ENCODE measurements at places on chromosomes 12 and 14.

DNA sequence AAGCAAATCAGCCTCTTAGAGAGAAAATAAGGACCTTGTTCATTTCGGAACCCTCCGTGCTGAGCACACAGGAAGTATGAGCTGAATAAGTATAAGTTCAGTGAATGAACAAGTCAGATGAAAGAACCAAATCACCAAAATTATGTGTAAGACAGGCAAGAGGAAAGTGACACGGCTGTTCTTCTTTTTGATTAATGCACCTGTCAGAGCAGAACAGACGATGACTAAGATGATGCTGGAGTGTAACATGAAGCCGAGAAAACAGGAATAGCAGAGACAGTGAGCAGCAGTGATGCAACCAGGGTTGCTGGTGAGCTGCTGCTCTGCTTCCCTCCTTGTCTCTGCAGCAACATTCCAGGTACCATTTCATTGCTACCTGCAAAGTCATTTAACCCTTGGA, 861.1 kb downstream of the GALC start:
- DNase-seq: peak; percentile 67

DNA sequence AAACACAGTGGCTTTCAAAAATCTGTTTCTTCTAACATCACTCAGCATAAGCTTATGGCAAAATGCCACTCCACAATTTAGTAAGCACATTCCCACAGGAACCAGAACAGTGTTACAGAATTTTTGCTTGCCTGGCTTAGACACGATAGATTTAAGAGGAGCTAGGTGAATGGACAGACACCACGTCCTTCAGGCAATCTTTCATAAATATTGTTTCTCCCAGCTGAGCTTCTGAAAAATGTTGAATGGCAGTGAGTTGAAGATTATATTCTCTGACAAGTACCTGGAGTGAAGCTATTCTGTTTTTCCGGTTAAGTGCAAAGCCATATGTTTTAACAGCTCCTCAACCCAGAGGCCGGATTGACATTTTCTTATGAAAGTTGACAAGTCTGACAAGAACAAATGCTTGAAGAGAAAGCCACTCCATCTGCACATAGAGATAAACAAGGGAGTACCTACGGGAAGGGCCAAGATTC, 102.0 kb downstream of the FSCB start:
- no peak for DNase-seq

DNA sequence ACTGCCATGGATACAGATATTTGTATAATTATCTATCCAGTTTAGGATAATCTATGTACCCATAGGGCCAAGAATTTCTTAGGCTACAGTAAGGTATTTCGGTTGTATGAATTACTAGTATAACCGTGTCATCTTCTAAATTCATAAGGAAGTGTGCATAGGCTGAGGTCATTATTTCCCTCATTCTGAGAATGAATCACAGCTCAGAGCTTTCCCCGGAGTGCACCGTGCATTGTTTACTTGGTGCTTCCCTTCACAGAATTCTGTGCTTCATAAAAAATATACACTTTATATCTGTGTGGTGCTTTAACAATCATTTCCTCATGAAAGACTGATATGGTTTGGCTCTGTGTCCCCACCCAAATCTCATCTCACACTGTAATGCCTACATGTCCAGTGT, 514.1 kb downstream of the ETNK1 start:
- DNase-seq: no peak

DNA sequence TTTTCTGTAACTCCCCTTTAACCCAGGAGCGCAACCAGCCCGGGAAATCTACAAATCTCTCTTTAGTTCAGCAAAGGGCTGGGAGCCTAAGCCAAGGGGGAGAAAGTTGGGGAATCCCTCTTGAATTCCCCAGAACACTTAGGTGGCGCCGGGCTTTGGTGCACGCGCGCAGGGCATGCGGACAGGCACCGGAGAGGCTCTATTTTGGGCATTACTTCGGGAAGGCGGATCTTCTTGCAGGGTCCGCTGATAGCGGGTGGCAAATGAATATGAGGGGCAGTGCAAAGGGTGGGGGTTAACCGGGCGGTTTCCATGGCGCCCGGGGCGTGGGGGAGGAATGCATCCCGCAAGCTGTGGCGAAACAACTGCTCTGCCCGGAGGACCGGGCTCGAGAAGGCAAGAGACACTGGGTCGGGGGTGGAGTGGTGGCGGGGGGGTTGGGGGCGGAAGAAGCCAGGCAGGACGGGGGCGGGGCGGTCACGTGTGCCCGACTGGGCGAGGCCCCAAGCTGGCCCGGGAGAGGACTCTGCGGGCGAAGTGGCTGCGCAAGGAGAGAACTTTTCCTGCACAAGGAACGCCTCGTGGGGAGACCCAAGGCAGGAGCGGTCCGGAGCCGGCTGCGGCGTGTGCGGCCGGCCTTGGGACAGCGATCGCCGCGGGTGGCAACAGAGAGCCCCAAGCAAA, at the start of gene FLVCR2:
Gene FLVCR2, plus strand, starts transcription at position 519 of the 684 bp plus-strand sequence. CDS start 353 bp downstream, outside the sequence.
- peak; percentile 35 for DNase-seq

GRCh38 chr12:53383258-53383657, 3.3 kb downstream of the SP1 start:
- no peak for DNase-seq

GRCh38 chr12:66605293-66605692, 73.6 kb downstream of the GRIP1 start:
- no peak for DNase-seq

- DNase-seq: no peak
Measured at GRCh38 chr12:85392508-85392907, 112.5 kb downstream of the ALX1 start.

- no peak for DNase-seq
Measured at GRCh38 chr14:78631551-78631950, 461.4 kb downstream of the NRXN3 start.

DNA sequence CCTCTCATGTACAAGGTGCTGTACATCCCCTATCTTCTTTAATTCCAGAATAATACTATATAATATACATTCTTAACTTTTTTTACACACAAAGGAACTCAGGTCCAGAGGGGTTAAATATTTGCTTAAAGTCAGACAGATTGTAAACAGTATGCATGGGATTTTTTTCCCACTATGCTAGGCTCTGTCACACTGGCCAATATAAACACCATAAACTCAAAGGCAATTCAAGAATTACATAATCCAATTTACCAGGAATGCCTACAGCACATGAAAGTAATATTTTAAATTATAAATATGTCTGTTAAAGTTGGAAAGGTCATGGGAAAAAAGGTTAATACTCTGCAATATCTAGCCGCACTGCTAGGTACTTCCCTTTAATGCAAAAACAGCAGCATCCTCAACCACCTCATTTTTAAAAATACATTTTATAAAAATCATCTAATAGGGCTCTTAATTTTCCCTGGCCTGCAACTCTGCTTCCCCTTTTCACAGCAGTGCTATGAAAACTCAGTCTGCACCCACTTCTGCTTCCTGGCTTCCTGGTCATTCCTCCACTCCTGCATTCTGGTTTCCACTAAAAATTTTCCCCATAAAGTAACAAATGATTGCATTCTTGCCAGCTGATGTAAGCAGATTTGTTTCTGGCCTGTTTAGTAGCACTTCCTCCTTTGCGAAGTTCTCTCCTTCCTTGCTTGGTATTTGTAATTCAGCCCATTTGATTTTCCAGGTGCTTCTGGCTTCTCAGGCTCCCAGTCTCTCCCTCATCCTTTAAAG, 128.1 kb downstream of the ITPR2 start:
- DNase-seq: no peak

DNA sequence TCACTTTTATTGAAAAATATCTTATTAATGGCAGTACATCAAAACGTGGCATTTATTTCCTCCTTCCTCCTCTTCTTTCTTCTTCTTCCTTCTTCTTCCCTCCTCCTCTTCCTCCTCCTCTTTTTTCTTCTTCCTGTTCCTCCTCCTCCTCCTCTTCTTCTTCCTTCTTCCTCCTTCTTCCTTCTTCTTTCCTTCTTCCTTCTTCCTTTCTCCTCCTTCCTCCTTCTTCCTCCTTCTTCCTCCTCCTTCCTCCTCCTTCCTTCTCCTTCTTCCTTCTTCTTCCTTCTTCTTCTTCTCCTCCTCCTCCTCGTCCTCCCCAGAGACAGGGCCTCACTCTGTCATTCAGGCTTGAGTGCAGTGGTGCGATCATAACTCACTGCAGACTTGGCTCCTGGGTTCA, 457.2 kb downstream of the AEBP2 start:
- no peak for DNase-seq

DNA sequence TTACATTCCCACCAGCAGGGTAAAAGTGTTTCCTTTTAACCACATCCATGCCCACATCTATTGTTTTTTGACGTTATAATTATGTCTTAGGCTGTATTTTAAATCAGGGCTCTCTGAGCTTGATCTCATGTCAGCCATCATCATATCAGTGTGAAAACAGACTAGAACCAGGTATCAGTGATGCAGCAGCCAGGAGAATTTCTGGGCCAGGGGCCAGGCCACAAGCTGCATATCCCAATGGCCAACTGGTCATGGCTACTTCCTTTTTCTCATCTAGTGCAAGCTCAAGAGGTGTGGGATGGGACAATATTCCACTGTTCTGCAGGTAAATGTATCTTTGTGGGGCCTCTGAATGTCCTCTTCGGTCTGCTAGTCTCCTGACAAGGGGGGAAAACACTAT, 125.1 kb downstream of the CRADD start:
- no peak for DNase-seq

- DNase-seq: no peak
Measured at GRCh38 chr14:90539996-90540395, 143.2 kb downstream of the CALM1 start.

- no peak for DNase-seq
Measured at GRCh38 chr12:120131116-120131515, 14.6 kb upstream of the RAB35 start.

- DNase-seq: no peak
Measured at GRCh38 chr14:104131968-104132732, 6.2 kb upstream of the KIF26A start.

DNA sequence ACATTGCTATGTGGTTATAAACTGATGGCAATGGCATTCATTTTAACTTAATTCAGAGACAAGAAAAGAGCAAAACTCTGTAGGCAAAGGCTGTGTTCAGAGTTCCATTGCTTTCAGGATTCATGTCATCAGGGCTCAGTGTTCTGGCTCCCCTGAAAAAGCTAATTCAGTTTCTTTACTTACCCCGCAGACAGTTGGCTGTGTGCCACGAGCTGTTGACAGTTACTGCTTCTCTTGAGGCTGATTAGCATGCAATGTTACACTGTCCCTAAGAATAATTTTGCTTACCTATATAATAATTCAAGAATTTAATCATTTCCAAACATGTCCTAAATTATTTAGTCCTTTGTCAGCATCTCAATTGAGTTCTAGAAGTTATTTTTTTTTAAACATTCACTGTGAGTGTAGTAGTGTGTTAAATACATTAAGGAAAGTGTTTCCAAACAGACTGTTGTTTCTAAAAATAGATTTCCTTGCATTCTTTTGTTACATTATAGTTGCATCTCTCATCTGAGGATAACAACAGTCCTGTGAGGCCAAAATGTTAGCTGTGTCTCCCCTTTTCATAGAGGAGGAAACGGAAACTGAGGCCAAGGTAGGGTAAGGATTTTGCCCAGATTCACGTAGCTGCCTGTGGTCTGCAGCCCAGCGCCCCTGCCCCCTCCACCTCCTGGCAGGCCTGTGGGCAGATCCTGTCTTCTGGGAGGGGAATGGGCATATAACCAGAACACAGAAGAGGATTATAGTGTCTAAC, 98.6 kb downstream of the PELI2 start:
- DNase-seq: peak; percentile 72

DNA sequence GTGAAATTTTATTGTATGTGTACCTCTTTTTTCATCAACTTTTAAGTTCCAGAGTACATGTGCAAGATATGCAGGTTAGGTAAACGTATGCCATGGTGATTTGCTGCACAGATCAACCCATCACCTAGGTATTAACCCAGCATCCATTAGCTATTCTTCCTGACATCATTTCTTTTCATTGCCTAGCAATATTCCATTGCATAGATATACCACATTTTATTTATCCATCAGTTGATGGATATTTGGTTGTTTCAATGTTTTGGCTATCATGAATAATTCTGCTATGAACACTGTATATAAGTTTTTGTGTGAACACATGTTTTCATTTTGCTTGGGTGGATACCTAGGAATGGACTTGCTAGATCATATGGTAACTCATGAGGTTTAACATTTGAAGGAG, 439.9 kb upstream of the SOX5 start:
- DNase-seq: no peak

- DNase-seq: no peak
Measured at GRCh38 chr14:71355324-71356201, 448.3 kb downstream of the PCNX1 start.

DNA sequence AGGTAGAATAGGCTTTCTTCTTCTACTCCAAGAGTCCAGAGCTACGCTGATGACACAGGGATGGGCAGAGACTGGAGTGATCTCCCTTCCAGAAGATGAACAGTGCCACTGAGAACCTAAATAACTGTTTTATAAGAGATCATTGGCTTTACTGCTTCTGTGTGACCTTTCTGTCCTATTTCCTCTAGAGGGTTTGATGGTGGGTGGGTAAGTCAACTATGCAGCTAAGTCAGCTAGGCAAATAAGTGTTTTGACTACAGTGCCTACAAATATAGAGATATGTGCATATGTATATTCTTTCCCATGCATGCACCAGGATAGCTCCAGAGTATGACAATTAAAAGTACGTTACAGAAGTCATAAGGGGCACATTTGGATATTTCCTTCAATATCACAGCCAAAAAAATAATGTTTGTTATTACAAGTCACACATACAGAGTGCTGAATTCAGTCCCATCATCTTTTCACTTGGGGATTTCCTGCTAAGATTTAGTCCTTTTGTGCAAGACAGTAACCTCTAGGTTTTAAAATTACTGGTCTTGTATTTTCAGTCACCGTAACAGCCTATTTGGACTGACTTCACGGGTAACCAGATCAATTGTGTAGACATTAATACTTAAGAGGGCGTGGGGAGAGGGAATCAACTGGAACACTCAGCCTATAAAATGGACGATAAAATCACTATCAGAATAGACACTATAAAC, 412.6 kb upstream of the SOX5 start:
- DNase-seq: peak; percentile 22

DNA sequence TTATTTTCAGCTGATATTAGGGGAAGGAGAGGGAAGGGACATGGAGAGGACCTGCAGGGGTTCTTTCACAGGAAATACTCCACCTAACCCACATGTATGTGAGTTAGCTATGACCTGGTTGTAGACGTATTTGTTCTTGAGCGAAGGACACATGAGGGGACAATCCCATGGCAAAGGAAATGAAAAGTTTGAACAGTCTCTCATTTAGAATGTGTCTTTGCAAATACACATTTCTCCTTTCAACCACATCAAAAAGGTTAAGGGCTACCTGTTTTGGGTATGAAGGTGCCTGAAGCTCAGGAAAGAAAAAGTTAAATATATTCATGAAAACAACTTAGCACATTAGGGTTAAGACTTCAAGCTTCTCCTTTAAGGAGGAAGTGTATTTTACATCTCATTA, 7.4 kb downstream of the PYGL start:
- no peak for DNase-seq

DNA sequence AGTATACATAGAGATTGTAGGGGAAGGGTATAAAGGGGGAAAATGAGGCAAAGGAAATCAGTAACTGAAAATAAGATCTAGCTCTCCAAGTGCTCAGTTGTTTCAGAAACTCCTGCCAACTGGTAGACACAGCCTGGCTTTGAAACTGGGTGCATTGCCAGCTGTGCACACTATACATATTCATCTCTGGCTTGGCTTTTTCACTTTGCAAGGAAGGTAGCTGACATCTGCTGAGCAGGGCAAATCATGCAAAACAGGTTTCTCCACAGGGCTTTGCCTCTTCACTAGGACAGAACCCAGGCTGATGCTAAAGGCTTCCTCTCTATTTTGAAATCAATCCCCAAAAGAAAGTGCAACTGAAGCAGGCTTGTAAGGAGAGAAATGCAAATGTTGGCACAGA, 101.5 kb downstream of the HELB start:
- peak; percentile 76 for DNase-seq

GRCh38 chr12:52081263-52081733, 1.8 kb downstream of the SMIM41 start:
- peak; percentile 55 for DNase-seq

- DNase-seq: no peak
Measured at GRCh38 chr12:13603953-13604352, 377.4 kb downstream of the GRIN2B start.
